AG08396 (cell line): ENCODE measurements at places on chromosomes 4 and X.

DNA sequence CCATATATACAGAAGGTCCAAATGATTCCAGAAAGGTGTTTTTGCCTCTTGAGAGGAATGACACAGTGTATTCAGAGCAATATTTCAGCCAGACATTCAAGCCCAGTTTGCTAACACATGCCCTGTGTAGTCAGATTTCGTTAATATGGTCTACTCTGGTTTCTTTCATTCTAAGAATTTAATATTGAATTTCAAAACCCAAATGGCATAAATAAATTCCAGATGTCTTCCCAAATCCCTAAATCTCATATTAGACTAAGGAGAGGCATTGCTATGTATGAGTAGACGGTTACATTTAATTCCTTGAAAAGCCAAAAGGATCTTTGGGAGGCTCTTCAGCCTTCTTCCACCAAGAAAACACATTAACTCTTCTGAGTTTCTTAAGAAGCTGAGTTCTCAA lies 66.3 kb upstream of the C1QTNF7 start:
- no peak for DNase-seq

- no peak for DNase-seq
Measured at GRCh38 chr4:65917486-65917885, 247.2 kb upstream of the EPHA5 start.

DNA sequence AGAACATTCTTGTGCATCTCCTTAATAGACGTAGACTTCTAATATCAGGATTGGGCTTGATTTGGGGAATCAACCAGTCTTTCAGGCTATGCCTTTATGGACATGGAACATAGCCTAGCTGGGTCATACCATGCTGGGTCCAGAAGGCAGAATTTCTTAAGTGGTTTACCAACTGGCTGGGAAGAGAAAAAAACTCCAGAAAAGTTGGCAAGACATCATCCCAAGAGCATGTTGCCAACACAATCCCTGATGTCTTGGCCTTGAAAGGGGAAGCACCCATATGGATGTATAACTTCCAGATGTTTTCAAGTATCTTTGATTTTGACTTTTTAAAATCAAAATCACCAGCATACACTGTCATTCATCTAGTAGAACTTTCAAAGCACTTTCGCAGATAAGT lies 138.0 kb upstream of the FGF13 start:
- no peak for DNase-seq

GRCh38 chr4:103036169-103036568 lies 16.7 kb upstream of the SLC9B1 start:
- DNase-seq: no peak

DNA sequence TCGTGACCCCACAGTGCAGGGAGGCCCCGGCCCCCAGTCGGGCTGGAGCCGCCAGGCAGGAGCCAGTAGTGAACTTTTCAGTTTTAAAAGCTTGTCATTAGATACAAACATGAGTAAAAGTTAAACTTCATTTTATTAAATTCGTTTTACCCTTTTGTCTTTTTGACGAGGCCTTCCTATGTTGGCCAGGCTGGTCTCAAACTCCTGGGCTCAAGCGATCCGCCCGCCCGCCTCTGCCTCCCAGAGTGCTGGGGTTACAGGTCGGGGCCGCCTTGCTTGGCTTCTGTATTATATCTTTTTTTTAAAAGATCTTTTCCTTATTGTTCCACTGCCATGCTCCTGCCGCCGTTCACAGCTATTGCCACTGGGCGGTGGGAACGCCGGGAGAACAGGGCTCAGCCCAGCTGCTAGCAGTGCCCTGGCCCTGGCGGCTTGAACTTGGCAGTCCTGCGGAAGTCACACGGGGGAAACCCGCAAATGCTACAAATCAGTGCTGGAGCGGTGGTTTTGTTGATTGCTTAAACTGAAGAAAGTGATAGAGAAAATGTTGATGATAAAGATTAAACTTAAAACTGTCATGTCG lies 968 bp upstream of the NELFA start:
- DNase-seq: peak; percentile 81
